Activated CD8-positive, alpha-beta T cell treated with anti-CD3 and anti-CD28 coated beads for 36 hours (primary cell): ENCODE measurements at places on chromosomes 5 and 9. TPM values are rescaled to one million over a fixed set of nuclear protein-coding genes. Genes with fewer than 3 reads are reported as not detected.

The PCDHB3 gene
- total RNA-seq, result not detected

The CDH12 gene
- total RNA-seq, result not detected

DNA sequence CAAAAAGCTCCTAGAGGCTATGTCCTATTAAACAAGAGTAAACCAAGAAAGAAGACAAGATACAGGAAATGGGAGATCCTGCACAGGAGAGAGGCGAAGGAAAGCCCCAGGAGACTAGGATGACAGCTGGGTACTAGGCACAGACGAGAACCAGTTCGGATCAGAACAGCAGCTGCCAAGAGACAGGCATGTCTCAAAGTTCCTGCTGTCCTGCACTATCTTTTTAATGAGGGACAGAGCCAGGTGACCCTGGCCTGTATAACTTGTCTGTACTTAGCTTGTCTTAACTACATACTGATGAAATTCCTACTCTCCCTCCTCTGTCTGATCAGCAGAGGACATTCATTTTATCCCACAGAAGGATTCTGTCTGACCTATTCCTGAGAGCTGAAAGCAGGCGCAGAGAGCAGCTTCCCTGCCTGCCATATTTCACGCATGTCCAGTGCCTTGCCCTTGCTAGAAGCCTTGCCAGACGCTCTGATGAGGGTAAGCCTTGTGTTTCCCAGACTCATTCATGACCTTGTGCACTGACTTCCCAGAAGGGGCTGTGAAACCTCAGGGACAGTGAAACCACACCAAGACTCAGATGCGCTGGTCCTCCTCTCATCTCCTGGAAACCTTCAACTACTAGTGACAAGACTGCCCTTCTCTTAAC, 24.7 kb downstream of the TSC1 start:
- no peak for DNase-seq

The SLC26A2 gene
- 5.0 TPM for total RNA-seq

The BRINP1 gene
- not detected for total RNA-seq

- no peak for DNase-seq
Observed at GRCh38 chr5:111134087-111134486, 41.9 kb downstream of the WDR36 start.

DNA sequence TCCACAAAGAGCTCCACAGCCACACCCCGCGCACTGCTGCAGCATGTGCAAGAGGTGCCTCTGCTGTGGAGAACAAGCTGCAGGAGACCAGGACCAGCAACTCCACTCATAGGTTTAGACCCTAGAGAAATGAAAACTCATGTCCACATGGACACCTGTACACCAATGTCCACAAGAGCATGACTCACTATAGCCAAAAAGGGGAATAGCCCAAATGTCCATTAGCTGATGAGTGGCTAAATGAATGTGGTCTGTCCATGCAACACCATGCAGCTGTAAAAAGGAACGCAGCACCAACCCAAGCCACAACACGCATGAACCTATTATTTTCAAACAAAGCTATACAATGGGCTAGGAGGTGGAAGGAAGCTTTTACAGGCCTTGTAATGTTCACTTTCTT, 18.1 kb downstream of the DYNC2I2 start:
- DNase-seq, result no peak

- no peak for DNase-seq
Observed at GRCh38 chr5:135482381-135482933, 30.3 kb upstream of the TIFAB start.

The WDR31 gene
- total RNA-seq, result 1.3 TPM

The GOLGA2 gene
- 29.8 TPM for total RNA-seq

The SLC34A1 gene
- 0.43 TPM for total RNA-seq
